Stimulated activated CD8-positive, alpha-beta memory T cell treated with anti-CD3 and anti-CD28 coated beads, Interleukin-2, amount 100 ng/mL, for 1 hour (primary cell): ENCODE measurements at places on chromosomes 16 and 17.

DNA sequence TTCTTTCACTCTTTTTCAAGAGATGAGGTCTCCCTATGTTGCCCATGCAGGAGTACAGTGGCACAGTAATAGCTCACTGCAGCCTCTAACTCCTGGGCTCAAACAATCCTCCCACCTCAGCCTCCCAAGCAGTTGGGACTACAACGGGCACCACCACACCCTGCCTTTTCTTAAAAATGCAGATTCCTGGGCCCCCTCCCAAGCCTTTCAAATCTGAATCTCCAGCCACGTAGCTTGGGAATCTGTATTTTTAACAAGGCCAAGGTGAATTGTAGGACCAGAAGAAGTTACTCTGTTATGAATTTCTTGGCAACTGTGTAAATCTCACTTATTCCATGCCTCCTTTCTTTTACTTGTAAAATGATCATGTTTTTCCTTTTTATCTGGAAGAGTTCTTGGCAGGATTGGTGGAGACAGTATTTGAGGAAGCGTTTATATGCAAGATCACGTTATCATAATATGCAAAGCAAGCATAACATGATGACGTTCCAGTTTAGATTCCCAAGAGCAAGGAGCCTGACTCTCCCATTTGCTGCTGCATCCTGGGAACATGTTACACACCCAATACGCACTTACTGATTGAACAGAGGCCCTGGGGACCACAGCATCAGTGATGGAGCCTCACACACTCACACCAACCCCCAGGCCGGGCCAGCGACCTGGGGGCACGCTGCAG, 44.5 kb downstream of the LITAF start:
- no peak for DNase-seq

DNA sequence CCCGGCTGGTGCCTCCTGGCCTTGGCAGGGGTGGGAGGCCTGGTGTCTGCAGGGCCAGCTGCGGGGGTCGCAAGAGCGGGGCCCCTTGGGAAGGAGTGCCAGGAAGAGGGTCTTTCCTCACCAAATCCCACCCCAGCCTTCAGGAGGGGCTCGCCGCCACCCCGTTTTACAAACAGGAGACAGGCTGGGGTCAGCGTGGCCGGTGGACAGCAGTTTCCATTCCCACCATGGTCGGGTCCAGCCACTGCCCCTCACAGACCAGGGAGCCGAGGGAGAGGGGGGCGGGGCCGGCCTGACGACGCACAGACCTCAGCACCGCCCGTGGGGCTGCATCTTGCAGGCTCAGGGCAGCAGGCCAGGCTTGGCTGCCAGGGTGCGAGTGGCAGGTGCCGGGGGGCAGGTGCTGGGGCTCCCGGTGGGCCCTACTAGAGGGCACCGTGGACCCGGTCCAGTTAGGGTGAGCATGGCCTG, 7.6 kb downstream of the CBFA2T3 start:
- DNase-seq: no peak

DNA sequence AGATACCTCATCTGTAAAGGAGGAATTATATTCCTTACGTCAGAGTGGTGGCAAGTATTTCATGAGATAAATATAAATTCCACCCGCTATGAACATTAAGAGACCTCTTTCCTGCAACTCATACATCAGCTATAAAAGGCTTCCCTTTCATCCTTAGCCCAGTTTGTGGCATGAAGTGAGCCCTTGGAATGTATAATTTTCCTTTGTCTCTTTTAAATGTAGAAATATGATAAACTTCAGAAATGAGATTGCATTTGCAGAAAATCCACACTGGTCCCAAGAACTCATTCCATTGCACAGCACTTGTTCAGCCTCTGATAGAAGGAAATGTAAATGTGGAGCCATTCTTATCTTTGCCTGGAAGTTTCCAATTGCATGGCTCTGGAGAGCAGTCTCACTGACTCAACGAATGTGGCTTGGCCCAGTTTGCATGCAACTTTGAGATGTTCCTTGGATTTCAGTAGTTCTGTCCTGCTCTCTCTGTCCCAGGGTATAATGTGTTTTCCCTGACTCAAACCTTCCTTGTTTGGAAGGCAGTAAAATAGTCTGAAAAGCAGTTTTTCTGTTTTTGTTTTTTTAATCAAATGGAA, 746.4 kb downstream of the CDH11 start:
- no peak for DNase-seq

DNA sequence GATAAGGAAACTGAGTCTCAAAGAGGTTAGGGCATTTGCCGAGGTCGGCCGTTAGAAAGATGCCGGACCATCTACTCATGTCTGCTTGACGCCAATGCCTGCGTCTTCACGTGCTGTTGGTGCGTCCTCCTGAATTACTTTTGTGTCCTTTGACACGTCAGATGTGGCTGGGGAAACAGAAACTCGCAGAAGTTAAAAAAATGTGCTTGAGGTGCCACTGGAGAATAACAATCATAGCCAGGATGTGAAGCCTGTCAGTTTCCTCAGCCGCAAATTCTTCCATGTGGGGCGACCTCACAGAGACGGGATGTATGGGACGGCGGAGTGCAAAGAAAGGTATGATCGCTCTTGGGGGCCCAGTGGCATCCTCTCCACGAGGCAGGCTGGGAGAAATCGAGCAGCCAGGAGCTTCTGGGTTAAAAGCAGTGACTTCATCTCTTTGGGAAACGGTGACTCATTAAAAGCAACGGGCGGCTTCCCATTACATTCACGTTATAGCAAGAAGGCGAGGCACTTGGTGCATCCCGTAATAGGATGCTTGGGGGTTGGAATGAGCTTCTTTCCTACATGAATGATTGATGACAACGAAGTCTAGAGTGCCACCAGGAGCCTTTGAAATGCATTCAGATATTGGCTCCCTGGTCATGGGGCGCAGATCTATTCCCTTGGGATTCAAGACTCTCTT, 67.8 kb downstream of the BMERB1 start:
- DNase-seq: no peak

GRCh38 chr17:34519282-34519681, 60.1 kb upstream of the TMEM132E start:
- no peak for DNase-seq

DNA sequence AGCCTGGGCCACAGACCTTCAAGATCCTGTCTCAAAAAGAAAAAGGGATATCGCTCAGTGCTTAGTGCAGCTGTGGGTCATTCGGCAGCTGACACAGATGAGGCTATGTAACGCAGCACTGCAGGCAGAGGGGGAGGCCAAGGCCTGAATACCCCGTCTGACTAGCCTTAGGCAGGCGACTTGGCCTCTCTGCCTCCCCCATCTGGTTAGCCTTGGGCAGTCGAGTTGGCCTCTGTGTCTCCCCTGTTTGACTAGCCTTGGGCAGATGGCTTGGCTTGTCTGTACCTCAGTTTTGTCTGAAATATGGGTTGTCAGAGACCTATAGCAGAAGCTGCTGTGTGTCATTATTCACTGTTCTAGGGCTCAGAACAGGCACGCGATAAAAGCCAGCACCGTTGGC, 10.0 kb downstream of the SPATA33 start:
- no peak for DNase-seq

DNA sequence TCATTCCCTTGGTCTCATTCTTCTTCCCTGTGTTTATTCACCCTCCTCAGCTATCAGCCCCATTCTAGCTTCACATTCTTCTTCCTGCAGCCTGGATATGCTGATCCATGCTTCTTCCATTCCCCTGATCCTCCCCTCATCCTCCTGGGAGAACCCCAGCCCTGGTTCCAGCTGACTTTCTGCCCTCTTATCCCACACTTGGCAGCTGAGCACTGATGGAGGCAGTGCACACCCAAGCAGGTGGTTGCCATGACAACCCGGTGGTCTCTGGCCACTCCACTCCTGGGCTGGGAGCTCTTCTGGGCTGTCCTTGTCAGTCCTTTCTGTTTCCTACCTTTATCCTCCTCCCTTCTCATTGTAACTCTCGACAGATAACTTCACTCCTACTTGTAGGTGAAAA, 16.7 kb upstream of the TUBG2 start:
- no peak for DNase-seq

GRCh38 chr17:43439041-43439440, 40.2 kb downstream of the ARL4D start:
- no peak for DNase-seq

DNA sequence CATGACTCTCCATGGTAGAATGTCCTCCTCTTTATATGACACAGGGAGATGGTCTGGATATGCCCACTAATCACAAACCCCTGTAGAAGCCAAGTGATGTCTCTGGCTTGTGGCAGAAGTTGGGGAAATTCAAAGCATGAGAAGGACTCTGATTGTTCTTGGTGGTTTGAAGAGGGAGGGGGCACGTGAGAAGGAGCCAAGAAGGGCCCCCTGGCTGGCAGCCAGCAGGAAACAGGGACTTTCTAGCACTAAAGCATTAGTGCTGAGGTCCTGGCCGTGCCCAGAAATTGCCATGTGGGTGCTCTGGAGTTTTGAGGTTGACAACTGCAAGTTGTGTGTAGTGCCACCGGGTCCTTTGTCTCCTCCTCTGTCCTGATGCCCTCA, 199.9 kb downstream of the LGALS9B start:
- DNase-seq: no peak

GRCh38 chr16:66925322-66925840, at the start of gene RRAD:
RRAD (minus strand) TSS chr16:66925535; CDS start chr16:66925179, 356 bp downstream.
- DNase-seq: no peak

- DNase-seq: peak; percentile 39
Observed at GRCh38 chr16:106623-107324, 28.7 kb downstream of the MPG start.

DNA sequence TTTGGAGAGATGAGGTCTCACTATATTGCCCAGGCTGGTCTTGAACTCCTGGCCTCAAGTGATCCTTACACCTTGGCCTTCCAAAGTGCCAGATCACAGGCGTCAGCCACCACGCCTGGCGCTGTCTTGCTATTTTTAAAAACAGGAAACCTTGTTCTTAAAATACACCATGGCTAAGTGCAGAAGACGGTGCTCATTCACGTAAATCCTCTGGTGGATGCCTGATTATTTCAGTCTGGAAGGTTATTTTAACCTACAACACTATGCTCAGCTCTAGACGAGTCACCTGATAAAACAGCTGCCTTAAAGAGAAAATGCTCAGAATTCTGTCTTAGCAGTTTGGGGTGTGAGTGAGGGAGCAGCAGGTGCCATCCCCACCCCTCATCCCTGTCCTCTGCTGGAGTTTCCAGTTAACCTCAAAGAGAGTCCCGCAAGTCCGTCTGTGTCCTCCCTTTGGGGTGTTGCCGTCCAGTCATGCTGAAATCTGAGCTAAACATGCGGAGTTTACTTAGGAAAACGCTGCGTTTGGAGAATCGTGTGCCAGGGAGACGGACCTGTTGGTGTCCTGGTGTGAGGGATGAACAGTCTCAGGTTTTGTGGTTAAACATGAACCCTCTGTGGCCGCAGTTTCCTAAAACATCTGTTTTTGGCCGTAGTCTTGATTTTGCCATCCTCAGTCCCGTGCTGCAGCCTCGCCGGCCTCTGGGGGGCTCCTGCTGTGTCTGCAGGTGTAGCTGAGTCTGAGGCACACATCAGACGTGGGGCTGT, 17.1 kb downstream of the SPG7 start:
- DNase-seq: no peak

GRCh38 chr16:69381231-69381630, 4.6 kb downstream of the TERF2 start:
- no peak for DNase-seq
